ENCODE measurements at places on chromosomes 3 and 15. TPM values are rescaled to one million over a fixed set of nuclear protein-coding genes. Genes with fewer than 3 reads are reported as not detected.

Gene TTLL13
- total RNA-seq = 0.09 TPM

Gene ECE2
- total RNA-seq = not detected

Gene GPR62
- total RNA-seq = not detected

Gene SLC25A38
- total RNA-seq = 39.6 TPM

Gene CLPX
- 49.8 TPM for total RNA-seq

Gene KIF7
- 4.0 TPM for total RNA-seq

Gene FANCD2
- 21.0 TPM for total RNA-seq

Gene TLR9
- total RNA-seq = not detected

Gene C3orf49
- not detected for total RNA-seq

Gene SLC2A2
- total RNA-seq = not detected
